ENCODE measurements at places on chromosomes 1 and 21.

- DNase-seq, result no peak
These were observed 17.4 kb upstream of the IL19 start for GRCh38 chr1:206753141-206753540.

GRCh38 chr1:89939059-89939570, 55.8 kb upstream of the ZNF326 start:
- DNase-seq, result no peak

DNA sequence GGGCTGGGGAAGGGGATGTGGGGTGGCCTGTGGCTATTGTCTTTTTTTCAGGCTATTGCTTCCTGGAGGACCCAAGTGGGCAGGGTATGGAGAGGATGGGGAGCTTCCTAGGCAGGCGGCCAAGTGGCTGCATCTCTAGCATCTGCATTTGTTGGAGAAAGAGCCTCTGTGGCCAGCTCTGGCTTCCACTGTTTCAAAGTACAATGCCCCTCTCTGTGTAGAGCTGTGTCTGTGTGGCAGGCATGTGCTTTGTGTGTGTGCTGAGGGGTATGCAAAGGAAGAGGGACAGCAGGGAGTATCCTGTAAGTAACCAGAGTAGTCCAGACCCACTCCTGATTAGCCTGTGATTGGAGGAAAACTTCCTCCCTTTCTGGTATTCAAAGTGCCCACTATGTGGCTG, 40.6 kb downstream of the KCNA2 start:
- no peak for DNase-seq

DNA sequence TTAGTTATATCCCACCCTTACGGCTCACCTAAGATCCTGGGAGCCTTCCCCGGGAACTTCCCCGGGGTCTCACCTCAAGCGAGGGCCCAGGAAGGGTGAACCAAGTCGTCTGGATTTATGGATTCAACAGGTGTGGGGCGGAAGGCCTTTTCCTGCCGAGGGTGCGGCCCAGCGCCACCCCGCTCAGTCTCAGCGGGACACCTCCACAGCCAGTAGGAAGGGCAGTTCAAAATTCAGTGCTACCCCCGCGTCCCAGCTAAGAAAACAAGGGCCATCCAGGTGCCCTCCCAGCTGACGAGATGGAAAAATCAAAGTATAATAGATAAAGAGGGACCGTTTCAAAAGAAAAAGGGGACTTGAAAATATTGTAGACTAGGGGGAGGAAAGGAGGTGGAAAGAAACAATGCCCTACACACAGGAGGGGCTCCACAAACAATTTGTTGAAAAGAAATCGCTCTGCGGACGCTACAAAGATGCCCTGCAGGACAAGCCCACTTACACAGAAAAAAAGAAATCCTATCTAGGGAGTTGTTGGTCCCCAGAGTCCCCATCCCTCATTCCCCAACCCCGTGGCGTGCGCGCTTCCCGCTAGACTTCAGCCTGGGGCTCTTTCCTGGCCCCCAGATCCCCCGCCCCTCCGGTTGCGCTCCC, 1.3 kb downstream of the SLC2A1 start:
- no peak for DNase-seq

- DNase-seq, result no peak
These were observed 1.2 kb downstream of the GBP5 start for GRCh38 chr1:89271341-89272015.

GRCh38 chr1:89262643-89263042, 10.0 kb downstream of the GBP5 start:
- no peak for DNase-seq

DNA sequence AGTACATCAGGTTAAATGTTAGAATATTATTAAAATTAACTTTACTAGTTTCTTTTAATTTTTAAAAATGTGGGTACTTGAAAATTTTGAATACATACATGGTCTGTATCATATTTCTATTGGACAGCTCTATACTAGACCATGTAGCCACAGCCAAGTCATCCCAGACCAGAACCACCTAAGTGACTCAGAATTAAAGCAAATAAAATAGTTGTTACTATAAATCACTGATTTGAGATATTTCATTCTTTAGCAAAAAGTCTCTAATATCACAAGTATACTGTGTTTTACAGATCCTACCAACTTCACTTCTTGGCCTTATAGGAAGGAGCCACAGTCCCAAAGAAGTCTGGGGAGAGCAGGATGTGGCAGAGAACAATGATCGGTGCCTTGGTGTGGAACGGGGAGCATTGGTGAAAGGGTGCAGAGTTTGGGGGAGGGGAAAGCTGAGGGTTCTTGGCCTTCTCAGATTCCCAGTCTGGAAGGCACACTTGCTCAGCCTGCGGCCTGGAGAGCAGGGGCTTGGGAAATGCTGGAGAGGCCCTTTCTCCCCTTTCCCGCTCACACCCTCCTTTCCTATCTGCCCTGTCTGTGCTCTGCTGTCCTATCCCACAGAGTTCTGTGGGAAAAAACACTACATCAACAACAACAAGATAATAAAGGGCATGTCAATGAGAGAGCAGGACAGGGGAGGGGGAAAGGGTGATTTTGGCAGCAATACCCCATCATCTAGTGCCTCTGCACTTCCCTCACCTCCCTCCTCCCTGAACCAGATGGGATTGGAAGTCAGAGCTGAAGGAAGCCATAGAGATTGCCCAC, 122.1 kb downstream of the NGF start:
- DNase-seq, result no peak

DNA sequence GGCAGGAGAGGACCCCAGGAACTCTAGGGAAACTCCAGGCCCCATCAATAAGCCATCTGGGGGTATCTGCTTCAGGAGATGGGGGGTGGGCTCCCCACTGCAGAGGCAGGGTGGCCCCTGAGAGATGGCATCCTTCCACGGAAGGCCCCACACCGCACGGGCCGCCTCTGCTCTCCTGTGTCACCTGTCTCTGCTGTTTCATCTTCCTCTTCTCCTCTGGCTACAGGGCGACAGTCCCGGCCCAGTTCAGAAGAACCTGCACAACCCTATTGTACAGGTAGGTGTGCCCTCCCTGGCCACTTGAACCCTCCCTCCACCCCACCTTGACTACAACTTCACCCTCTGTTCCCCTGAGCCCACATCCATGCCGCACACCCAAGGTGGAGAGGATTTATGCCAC, 90.2 kb upstream of the TMEM51 start:
- no peak for DNase-seq

DNA sequence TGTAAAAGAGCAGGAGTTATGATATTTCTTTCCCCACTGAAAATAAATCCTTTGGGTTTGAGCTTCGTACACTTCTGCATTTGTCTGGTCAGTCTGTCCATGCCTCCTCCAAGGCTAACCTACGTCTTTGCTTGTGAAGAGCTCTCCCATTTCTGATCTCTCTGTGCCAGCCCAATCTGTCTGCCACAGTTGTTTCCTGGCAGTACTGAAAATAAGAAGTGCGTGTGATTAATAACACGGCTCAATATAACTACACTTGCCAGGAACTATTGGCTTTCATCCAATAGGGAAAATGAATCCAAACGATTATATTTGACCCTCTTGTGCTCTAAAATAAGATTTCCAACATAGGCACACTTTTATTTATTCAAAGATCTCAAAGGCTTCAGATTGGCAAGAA, 19.2 kb upstream of the COL24A1 start:
- no peak for DNase-seq

DNA sequence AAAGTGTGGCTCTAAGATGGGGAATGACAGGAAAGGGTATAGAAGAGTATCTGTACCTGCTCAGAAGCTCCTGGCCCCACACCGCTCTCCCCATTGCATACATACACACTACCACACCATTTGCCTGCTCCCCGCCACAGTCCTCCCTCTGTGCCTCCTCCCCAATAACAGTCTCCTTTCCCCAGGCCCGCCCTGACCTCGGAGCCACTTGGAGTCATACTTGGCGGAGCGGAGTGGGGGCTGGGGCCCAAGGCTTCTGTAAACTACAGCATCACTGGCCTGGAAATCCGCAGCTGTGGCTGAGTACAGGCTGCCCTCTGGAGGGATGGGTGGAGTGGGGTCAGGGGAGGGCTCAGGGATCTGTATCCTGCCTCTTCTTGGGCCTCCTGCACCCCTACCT, 8.6 kb downstream of the SEMA6C start:
- no peak for DNase-seq

GRCh38 chr1:43373066-43373940, 5.5 kb upstream of the ELOVL1 start:
- no peak for DNase-seq

All from stimulated activated naive B cell treated with anti-CD40 and anti-IgM and Interleukin-4, amounts not matched to agents 10 μg/mL and 1 μg/mL and 100 μg/mL, for 72 hours (primary cell).